Stimulated activated CD8-positive, alpha-beta memory T cell treated with anti-CD3 and anti-CD28 coated beads, Interleukin-12 subunit alpha, Interleukin-12 subunit beta, amount 100 ng/mL, for 4 hours (primary cell): ENCODE measurements at places on chromosomes 2 and 18.
A peak's percentile ranks its signal among the peaks of the same experiment; 100 is the strongest.

DNA sequence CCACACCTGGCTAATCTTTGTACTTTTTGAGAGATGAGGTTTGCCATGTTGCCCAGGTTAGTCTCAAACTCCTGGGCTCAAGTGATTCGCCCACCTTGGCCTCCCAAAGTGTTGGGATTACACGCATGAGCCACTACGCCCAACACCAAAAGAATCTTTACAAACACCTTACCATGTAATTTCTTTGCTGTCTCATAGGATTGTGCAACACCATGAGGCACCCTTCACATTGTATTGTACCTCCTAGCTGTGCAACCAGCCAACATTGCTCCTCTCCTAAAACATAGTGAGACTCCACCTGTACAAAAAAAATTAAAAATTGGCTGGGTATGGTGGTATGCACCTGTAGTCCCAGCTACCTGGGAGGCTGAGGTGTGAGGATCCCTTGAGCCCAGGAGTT, 3.1 kb upstream of the MFSD6 start:
- DNase-seq = no peak

DNA sequence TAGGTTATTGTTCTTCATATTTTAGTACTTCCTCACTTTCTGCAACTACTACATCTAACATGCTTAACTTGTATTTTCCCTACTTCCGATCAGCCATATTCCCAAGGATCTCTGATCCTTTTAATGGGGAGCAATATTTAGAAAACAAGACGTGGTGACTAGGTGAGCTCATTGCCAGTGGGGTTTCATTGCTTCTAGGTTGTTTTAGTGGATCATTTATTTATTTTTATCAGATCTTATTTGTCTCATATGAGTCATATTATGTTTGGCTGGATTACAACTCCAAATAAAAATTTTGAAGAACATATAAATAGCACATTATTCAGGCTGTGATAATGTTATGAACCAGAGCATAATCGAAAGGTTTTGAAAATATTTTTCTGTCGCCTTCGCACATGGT, 480.9 kb upstream of the TMEFF2 start:
- DNase-seq = no peak

DNA sequence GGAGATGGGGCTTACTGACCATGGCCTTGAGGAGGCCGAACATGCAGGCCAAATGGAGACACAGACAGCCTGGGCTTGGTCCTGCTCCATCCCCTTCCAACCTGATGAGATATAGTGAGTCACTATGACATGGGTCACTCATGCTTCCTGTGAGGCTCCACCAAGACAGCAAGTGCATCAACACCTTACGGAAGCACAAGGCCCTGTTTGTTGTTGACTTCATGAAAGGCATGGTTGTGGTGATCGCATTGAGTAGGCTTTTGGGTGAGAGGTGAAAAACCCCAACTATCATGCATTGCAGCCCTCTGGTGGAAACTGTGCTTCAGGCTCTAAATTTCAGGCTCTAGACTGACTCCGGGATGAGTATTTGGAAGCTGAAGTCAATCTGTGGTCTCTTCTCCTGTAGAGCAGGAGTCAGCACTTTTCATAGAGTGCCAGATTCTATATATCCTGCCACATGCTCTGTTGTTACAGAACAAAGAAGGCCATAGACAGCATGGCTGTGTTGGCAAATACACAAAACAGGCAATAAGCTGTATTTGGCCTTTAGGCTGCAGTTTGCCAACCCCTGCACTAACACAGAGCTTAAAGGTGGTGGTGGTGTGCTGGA, 10.1 kb downstream of the IL37 start:
- no peak for DNase-seq

GRCh38 chr2:239147376-239147775, 253.4 kb downstream of the HDAC4 start:
- DNase-seq = no peak

DNA sequence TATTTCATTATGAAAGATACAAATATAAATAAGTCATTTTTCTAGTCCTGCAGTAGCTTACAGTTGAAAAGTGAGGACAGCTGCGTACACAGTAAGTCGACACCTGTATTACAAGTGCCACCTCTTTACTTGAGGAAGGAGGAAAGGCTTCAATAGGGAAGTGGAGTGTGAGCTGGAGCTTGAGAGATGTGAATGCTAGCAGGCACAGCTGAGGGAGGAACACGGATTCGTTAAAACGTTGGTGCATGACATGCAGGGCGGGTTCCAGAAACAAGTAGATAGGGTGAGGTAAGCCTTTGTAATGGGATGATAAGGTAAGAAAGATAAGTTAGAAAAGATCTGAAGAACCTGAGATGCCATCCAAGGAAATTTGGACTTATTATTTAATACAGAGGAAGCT, 98.1 kb upstream of the CSRNP3 start:
- DNase-seq = no peak

DNA sequence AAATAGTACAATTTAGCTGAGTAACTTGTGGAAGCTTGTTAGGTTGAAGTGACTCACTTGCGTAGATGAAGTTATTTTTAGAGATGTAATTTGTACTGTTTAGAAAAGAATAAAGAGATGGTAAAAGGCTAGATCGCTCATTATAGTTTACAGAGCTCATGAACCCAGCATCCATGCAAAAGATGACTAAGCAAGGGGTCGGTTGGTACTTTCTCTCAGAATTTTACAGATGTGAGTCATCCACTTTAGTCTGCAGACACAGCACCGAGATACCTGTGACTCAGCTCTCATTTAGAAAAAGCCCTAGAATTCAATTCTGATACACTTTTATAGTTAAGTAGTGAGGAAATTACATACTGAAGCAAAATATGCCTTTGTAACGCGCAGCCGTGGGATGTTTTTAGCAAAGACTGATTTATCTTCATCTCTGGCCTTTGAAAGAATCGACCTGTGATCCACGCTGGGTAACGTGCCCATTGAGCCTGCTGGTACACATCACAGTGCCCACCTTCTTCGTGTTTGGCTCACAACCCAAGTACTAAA, 116.5 kb upstream of the FOSL2 start:
- DNase-seq = no peak

DNA sequence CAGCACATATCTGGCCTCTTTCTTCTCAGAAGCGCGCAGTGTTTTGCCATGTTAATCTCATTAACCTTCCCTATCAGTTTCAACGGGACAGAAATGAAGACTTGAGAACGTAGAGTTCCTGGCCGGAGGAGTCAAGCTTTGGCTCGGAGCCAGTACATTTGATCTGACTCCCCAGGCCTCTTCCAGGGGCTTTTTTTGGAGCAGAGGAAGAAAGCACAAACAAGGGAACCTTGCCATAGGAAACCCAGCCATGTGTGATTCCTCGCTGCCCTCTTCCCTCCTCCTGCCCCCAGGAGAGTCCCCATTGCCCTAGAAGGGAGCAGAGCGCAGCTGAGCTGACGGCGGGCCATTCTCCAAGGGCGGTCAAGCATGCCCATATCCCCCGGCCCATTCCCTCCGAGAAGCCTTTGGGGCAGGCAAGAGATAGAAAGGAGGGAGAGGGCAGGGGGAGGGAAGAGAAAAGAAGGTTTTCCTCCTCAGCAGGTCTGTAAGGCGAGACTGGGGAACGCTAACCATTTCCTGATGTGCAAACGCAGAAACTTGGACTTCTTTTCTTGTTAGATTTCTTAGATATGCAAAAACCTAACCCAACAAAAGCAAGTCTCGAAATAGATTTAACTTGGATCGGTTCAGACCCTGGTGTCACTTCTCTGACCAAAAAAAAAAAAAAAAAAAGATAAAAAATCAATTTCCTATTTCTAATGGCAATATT, 63.7 kb upstream of the POU3F3 start:
- no peak for DNase-seq

GRCh38 chr2:99159594-99159993, 4.8 kb downstream of the LIPT1 start:
- DNase-seq = no peak

DNA sequence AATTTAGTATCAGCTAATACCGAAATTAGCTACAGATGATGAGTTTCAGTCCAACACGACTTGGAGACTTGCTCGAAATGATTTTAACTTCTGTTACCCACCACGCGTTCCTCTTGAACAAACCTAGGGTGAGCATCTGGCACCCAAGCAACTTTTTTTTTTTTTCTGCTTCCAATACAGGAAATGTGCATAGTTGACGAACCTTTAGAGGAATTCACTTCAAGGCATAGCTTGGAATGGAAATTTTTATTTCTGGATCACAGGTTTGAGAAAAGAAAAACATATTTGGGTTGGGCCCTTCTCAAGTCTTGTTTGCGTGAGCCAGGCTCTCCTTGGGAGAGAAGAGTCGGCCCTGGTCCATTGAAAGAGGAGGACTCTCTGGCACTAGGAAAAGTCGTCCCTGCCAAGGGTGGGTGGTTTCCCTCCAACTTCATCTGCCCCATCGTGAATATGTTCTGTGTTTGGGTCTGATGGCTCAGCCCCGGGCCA, 37.4 kb upstream of the RPL31 start:
- DNase-seq = no peak

- no peak for DNase-seq
Measured at GRCh38 chr2:216245391-216245975, 126.8 kb downstream of the MARCHF4 start.

- no peak for DNase-seq
Measured at GRCh38 chr2:229884775-229885699, 36.8 kb downstream of the TRIP12 start.

- no peak for DNase-seq
Measured at GRCh38 chr18:1045658-1046057, 141.0 kb downstream of the ADCYAP1 start.

GRCh38 chr2:152234277-152234676, 58.7 kb upstream of the STAM2 start:
- no peak for DNase-seq

DNA sequence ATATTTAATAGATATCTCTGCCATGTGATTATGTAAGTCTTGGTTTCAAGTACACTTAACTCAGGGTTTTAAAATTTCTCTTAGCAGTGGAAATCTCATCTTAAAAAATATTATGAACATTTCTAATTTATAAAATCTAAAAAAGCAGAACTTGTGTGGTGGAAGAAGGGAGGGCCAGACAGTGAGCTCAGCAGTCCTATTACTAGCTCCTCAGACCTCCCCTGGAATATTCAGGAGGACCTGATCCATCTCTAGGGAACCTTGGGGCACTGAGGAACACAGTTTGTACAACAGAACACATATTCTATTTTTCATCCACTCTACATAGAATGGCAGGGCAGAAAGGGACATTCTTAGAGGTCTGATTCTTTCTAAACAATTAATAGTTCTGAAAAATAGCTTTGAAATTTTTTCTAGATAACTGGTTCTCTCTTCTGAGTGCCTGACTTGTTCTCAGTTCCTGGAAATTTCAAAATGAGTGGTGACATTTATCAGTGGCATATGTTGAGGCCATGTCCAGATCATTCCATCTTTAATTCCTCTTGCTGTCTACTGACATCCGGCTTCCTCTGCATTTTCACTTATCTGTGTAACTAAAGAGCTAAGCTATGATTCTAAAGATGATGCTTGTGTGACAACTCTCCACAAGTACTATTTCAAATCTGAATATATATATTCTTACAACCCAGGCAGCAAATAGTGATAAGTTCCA, 8.2 kb upstream of the MAP4K4 start:
- no peak for DNase-seq

- no peak for DNase-seq
Measured at GRCh38 chr18:48667276-48668254, 128.7 kb downstream of the CTIF start.

- DNase-seq = no peak
Measured at GRCh38 chr2:237723602-237724001, 75.0 kb upstream of the RBM44 start.

- DNase-seq = no peak
Measured at GRCh38 chr2:147382322-147382948, 462.4 kb upstream of the ACVR2A start.

- no peak for DNase-seq
Measured at GRCh38 chr2:8159211-8159965, 522.5 kb upstream of the ID2 start.

- DNase-seq = no peak
Measured at GRCh38 chr2:231531883-231532755, 1.9 kb upstream of the NMUR1 start.

DNA sequence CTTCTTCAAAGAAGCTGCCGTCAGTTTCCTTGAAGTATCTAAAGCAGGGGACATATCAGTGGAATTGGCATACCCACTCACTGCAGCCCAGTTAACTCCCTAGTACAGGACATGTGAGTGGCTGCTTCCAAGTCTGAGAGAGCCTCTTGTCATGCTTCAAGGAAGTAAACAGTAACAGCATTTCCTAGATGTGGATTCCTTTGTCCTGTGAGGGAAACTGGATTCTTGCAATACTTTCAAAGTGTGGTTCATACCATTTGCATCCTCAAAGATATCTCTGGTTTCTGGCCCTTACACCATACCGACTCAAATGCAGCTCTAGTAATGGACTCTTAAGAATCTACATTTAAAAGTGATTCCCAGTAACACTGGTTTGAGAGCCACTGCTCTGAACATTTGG, 87.2 kb downstream of the ESCO1 start:
- DNase-seq = no peak

GRCh38 chr18:66749481-66750035, 145.7 kb upstream of the CDH19 start:
- no peak for DNase-seq

- DNase-seq = no peak
Measured at GRCh38 chr18:58091099-58091611, 47.1 kb downstream of the NEDD4L start.

DNA sequence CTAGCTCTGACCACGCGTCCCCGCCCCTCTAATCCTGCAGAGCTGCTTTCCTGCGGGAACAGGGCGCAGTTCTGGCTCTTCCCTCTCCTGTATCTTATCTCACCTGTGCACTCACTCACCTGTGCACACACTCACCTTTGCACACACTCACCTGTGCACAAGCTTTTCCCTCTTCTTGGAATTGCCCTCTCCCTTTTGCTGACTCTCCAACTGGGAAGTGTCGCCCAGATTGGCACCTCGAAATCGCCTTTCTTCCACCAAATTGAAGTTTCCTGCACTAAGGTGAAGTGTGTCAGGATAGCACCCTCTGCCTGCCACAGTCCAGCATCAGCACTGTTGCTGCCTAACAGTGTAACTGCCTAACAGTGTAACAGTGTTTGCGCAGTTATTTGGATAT, 566 bp upstream of the CMPK2 start:
- DNase-seq = no peak

- no peak for DNase-seq
Measured at GRCh38 chr18:3593381-3593903, 143.5 kb downstream of the TGIF1 start.

DNA sequence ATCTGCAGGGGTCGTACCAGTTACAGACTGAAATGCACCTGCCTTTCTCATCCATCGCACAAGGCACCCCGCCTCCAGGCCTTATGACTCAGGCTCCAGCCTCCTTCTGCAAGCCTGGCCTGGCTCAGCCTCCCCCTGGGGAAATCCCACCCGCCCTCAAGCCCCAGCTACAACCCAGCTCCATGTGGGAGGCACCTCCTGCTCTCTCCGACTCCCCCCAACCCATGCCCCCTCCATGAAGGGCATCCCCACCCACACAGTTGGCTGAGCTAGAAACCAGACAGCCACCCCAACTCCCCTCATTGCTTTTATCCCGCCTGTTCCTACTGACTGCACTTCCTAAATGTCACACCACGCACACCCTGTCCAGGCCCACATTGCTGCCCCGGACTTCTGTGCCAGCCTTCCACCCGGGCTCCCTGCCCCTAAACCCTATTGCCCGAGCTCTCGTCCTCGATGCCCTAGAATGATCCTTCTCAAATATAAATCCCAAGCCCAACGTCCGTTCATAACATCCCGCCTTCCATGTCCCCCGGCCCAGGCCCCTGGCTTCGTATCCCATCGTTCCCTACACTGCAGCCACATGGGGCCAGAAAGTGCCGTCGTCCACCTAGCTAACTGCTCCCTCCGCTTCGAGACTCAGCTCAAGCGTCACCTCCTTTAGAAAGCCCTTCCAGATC, 9.9 kb downstream of the DNMT3A start:
- peak; percentile 68 for DNase-seq
